ENCODE measurements at places on chromosomes 16 and 17.

- DNase-seq = no peak
These were observed 142.3 kb downstream of the ZFHX3 start for GRCh38 chr16:72905581-72905980.

DNA sequence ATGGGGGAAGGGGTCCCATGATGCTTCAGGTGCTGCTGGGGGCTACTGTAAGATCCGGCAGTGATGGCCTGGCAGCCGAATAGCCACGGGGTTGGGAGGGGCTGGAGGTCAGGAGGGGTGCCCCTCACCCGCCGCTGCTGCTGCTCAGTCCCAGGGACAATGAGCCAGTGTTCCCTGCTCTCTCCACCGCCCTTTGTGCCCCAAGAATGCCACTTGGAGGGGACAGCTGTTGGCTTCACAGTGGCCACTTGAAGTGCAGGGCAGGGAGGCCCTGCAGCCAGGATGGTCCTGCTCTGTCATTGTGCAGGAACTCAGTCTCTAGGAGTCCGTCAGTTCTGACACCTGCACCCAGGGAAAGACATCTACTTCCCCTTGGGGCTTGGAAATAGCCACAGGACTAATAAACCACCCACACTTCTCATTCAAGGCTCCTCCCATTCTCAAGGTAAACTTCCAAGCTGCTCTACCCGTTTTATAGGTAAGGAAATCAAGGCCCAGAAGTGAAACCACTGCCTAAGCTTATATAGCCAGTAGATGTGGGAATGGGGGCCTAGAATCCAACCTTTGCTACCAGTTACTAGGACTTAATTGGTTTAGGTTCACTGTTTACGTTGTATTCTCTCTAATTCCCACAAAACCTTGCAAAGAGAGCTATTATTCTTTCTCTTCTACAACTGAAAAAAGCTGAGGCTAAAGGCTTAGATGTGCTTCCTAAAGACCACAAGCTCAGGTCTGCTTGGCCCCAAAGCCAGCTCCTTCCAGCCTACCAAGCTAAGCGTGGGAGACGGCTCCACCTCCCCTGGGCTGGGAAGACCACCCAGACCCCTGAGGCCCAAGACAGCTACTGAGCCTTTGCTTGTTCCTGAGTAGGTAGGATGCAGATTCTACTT, 6.2 kb upstream of the CPSF4L start:
- no peak for DNase-seq

DNA sequence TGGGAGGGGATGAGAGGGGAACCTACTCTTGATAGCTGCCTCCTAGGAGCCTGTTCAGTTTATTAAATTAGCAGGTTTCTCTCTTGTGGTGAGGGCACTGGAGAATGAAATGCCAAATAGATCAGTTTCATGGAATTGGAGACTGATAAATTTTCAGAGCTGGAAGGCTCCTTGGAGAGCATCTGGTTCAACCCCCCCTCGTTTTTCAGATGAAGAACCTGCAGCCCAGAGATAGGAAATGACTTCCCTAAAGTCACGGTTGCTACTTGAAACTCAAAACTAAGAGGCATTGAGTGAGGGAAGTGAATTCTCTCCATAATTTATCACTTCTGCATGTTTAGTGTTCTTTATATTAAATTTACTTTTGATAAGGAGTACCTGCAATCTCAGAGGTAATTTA, 366.0 kb upstream of the CCL2 start:
- no peak for DNase-seq

GRCh38 chr16:57534881-57535658, 1.3 kb downstream of the CCDC102A start:
- no peak for DNase-seq

Data from NCI-H774 (cell line).